ENCODE measurements at places on chromosomes 2 and 18. TPM values are rescaled to one million over a fixed set of nuclear protein-coding genes. Genes with fewer than 3 reads are reported as not detected.

IL1A gene
- 0.54 TPM for total RNA-seq

MLPH gene
- total RNA-seq: 21.9 TPM

CGREF1 gene
- 0.33 TPM for total RNA-seq

KIF1A gene
- under 0.01 TPM for total RNA-seq

MPP4 gene
- not detected for total RNA-seq

ASXL3 gene
- 0.11 TPM for total RNA-seq

MYO5B gene
- 20.7 TPM for total RNA-seq

Measured in placental epithelial cell (primary cell).